Activated CD4-positive, alpha-beta T cell treated with anti-CD3 and anti-CD28 coated beads, Interleukin-2, amount 10 ng/mL, durations not matched to agents 24 days and 14 days (primary cell): ENCODE measurements at places on chromosomes 16 and 17. TPM values are rescaled to one million over a fixed set of nuclear protein-coding genes. Genes with fewer than 3 reads are reported as not detected.

The RHBDF1 gene
- total RNA-seq: 0.26 and 0.76 TPM in 2 replicates

- DNase-seq: peak; percentile 77
Observed at GRCh38 chr16:11743308-11744074, 834 bp upstream of the TXNDC11 start.

- DNase-seq: no peak
Observed at GRCh38 chr16:49414671-49415070, 41.1 kb downstream of the C16orf78 start.

The RNF43 gene
- 0.95 and 1.6 TPM in 2 replicates for total RNA-seq

DNA sequence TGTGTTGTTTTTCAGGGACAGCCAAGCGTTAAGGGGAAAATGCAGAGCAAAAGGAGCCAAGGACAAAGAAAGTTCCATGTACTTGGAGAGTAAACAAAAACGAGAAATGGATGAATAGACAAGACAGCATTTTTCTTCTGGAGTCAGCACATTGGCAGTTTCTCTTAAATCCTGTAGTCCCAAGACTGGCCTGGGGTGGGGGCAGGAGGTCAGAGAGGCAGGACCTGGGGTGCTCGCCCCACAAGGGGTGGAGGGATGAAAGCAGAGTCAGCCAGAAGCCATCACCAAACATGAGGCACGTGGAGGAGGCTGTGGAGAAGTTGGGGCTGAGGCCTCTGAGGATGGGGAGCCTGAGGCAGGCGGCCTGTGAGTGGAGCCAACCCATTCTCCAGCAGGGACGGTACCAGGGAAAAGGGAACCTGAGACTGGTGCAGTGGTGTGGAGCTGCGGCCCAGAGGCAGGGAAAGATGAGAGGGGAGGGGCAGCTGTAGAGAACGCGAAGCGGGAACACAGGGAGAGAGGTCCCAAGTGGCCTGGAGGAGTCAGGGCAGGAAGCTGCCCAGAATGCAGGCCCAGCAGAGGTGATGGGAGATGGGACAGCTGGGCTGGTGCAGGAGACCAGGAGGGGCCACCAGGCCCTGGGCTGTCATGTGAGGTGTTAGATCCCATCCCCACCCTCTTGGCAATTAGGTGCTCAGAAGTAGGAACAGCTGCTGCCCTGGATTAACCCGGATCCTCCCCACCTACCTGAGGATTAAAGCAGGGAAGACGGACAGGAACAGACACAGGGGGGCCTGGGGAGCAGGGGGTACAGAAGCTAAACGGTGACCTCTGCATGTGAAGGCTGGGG is 3.3 kb downstream of the TLCD3B start:
- DNase-seq: peak; percentile 53

DNA sequence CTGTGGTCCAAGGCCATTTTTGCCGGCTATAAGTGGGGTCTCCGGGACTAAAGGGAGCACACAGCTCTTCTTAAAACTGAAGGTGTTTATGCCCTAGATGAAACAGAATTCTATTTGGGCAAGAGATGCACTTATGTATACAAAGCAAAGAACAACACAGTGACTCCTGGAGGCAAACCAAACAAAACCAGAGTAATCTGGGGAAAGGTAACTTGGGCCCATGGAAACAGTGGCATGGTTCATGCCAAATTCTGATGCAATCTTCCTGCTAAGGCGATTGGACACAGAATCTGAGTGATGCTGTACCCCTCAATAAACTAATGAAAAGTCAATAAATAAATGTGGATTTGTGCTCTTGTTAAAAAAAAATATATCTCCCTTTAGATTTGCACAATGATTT is 20.2 kb upstream of the SHISA9 start:
- no peak for DNase-seq

- DNase-seq: no peak
Observed at GRCh38 chr16:65481956-65482355, 360.1 kb upstream of the CDH11 start.

DNA sequence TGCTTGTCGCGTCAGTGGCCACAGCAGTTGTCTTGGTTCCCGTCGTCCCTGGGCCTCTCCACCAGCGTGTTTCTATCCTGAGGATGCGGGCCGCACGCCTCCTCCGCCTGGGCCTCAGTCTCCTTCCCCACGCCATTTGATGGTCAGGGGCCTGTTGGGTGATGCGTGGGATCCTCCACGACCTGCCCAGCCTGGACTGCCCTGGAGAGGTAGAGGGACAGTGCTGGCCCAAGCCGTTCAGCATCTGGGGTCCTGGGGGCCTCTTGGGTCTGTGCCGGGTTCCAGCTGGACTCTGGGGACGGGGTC is 20.3 kb downstream of the GSE1 start:
- no peak for DNase-seq

The CDH11 gene
- total RNA-seq: not detected in 2 replicates

The KRTAP2-3 gene
- not detected in 2 replicates for total RNA-seq

DNA sequence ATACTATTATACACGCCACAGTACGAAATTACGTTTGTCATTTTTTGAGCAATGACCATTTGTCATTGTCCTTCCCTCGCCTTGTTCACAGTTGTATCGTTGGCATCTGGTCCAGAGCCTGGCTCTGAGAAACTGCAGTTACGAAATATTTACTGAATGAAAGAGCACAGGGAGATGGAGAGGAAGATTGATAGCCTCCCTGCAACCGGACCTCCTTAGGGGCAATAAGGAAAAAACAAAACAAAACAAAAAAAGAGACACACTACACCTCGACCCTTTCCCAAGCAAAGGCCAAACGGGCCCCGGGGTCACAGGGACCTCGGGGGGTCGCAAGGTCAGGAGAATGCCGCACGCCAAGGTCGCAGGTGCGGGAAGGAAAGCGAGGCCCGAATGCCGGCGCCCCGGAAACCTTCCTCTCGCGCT is 857 bp downstream of the GOT2 start:
- no peak for DNase-seq

The GINS3 gene
- total RNA-seq: 24.1 and 25.0 TPM in 2 replicates

DNA sequence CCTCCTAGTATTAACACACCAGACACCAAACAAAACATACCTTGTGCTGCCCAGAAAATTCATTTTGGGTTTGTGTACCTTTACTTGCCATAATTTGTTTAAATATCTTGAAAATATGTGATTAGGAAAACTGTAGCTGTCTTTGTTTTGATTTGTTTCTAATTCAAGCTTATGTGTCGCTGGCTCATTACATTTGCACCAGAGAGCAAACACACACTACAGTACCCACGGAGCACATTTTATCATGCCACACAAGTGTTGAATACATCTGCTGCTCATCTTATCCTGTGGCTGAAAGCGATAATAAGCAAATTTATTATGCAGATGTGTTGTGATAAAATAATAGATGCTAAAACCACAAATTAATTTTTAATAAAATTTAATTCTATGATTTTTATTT is 63.1 kb downstream of the SPAG9 start:
- no peak for DNase-seq

The C1QTNF1 gene
- not detected in 2 replicates for total RNA-seq

The VASN gene
- total RNA-seq: 0.16 TPM in 1 of 2 replicates, not detected in the other

DNA sequence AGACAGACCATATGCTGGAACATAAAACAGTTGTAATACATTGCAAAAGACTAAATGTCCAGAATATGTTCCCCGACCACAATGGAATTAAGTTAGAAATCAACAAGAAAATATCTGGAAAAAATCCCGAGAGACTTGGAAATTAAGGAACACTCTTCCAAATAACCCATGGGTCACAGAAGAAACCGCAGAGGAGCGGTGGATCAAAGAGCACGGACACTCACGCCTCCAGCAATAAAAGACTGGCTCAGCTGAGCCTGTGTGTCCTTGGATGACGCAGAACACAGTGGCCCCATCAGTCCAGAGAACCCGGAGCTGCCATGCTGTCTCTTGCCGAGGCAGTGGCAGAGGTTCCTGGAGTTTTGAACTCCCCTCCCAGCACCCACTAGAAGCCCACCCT is 30.9 kb upstream of the FOXF1 start:
- DNase-seq: no peak

DNA sequence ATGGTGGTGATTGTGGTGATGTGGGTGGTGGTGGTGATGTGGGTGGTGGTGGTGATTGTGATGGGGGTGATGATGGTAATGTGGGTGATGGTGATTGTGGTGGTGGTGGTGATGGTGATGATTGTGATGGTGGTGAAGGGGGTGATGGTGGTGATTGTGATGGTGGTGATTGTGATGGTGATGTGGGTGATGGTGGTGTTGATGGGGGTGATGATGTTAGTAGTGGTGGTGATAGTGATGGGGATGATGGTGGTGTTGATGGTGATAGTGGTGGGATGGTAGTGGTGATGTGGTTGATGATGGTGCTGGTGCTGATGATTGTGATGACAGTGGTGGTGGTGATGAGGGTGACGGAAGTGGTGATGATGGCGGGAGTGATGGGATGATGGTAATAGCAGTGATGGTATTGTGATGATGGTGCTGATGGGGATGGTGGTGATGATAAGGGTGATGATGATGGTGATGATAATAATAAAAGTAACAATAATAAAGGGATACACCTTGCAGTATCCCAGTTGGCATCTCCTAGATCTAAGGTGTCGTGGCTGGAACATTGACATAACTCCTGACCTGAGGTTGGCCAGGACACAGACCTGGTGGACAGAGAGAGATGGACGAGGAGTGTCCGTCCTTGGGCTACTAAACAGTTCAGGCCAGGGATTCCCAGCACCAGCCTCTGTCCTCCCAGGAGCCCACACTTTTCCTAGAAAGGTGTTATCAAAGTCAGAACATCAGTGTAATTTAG is 344.5 kb downstream of the SEC14L1 start:
- no peak for DNase-seq

DNA sequence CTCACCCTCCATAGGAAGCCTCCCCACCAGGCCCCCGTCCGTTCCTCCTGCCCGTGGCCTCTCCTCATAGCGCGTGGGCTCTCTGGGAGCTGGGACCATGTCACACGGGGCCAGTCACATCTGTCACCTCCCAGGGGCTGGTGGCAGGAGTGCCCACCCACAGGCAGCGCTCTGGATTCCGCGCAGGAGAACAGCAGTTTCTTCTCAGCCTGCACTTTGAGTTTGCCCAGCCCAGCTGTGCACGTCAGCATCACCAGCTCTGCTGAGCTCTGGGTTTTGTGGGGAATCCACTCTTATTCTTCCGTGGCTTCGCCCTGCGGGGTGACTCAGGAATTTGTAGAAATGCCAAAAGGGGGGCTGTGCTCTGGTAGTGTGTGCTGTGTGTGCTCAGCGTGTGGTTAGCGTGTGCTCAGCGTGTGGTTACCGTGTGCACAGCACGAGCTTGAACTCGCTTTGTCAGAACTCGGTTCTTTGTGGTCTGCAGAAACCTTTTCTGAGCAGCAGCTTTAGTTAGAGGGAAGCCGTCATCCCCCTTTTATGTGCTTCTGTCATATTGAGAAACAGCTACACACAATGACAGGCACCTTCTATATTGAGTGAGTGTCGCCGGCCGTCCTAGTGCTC is 3.2 kb downstream of the ACSF3 start:
- DNase-seq: peak; percentile 88

- no peak for DNase-seq
Observed at GRCh38 chr16:29898804-29899515, 390 bp downstream of the SEZ6L2 start.

The MYH10 gene
- 14.1 and 19.4 TPM in 2 replicates for total RNA-seq

DNA sequence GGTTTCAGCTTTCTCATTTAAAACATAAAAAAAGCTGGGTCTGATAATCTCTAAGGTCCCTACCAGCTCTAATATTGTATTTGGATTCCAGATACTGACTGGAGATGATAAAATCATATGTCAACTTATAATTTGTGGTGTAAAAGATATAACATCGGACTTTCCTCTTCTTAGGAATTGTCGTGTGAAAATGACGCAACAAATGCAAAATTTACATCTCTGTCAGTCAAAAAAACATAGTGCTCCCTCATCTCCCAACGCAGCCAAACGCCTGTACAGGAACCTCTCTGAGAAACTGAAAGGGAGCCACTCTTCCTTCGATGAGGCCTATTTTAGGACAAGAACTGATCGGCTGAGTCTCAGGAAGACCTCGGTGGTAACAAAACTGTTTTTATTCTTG is 197.3 kb downstream of the ANKFN1 start:
- no peak for DNase-seq
